ENCODE measurements at places on chromosomes 2 and 18. TPM values are rescaled to one million over a fixed set of nuclear protein-coding genes. Genes with fewer than 3 reads are reported as not detected.

Gene FASTKD2
- 39.9 TPM for total RNA-seq

Gene UGT1A10
- total RNA-seq = not detected

Gene CHRNA1
- total RNA-seq = 0.33 TPM

Gene ALPP
- not detected for total RNA-seq

Gene SETBP1
- 10.3 TPM for total RNA-seq

Gene ERCC3
- 22.4 TPM for total RNA-seq

DNA sequence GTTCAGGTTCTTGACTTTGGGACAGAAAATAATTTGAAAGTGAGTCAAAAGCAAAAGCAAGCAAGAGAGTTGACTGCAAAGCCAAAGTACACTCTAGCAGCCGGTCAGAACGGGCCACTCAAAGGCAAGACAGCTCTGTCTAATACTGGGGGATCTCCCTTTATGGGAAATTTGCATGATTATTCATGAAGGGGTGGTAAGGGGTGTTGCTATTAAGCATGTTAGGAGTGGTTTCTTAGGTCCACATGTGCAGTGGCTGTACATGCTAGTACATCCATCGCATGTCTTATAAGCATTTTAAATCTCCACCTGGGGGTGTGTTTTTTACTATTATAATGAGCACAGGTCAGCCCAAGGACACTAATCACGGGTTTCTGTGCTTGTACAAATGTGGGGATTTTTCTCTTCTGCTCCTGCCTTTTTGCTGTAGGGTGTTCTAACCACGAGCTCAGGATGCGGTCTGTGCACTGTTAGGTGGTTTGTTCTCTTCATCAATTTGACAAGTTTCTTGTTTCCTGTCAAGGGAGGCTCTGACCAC lies 60.2 kb upstream of the SPP2 start:
- DNase-seq = no peak

- DNase-seq = no peak
Observed at GRCh38 chr2:197556456-197556855, 40.6 kb downstream of the MOB4 start.

- DNase-seq = no peak
Observed at GRCh38 chr2:223260681-223261080, 208.7 kb downstream of the KCNE4 start.

DNA sequence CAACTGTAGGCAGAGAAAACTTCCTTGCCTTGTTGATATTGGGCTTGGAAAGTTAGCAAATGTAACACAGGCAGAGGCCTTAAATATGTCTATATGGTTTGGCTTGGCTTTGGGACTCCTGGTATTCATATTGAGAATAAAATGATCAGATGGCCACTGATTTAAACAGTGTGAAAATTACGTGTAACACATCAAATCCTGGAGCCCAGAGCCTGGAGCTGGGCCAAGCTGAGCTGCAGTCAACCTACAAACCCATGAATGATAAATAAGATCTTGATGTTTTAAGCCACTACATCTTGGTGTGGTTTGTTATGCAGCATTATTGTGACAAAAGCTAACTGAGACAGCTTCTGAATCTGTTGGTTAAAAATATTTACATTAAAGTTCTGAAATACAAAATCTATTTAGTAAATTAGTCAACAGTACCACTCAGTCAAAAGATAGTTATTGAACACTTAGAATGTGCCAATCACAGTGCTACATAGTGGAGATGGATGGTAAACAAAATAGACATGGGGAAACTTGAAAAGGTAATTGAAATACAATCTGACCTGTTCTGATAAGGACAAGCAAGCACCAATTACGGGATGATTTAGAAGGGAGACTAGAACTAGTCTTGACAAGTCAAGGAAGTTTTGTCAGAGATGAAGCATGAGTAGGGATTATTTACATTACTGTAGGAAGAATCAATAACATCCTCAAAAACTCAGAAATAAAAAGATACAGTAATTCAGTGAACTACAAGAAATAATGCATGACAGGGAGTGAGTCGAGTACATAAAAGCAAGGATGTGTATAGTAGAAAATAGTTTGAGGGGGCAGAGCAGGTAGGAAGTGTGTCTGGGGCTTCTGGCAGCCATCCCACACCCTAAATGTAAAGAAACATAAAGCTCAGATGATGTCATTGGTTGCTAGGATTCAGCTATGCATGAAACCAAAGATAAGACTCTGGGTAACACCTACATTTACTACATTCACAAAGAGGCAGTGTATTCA lies 157.7 kb downstream of the HNMT start:
- no peak for DNase-seq

- no peak for DNase-seq
Observed at GRCh38 chr2:232013701-232014353, 52.3 kb downstream of the DIS3L2 start.

- no peak for DNase-seq
Observed at GRCh38 chr2:41495050-41495449, 552.8 kb upstream of the PKDCC start.

DNA sequence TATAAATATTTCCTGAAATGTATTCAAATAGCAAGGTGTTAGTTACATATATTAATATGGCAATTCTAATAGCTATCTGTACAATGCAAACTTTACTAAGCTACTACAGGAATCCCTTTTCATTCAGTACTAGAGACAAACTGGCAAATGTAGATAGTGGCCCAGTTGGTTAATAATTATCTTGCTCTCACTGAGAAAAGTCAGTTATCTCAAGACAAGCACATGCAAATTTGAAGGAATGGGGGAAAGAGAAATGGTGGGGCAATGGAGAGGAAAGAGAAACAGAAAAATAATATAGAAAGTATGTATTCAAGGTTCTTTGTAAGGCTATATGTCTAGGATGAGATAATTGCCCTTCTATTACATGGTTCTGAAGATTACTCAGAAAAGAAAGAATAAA lies 280.0 kb downstream of the FIGN start:
- no peak for DNase-seq

DNA sequence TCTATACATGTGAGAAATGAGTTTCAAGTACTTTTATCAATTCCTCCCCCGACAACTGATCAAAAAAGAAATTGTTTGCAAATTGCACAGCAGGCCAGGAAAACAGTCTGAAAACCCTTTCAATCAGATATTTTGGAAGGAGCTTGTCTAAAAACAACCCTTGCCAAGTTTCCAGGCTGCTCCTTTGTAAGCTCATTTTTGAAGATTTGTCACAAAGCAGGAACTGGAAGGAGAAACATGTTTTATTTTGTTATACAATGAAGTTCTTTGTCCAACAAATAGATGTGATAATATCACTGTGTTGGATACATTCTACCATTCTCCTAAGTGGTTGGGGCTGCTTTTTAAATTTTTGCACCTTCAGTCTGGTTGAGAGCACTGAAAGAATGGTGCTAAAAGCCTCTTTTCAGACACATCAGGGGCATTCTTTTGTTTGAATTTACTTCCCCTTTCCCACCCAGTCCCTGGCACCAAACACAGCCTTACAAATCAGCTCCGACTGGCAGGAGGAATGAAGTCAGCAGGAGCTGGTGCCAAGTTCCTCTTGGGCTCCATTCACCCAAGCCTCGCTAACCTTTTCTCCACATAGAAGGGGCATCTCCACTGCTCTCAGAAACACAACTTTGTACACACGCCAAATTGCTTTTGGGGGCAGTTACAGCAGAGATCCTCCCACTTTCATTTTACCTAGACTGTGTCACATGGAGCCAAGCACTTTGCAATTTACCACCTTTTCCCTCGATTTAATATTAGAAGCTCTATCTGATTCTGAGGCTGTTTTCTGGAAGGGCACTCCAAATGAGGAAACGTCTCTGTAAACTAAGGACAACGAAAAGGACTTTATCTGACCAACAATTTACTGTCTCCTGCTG lies 88.0 kb downstream of the C1D start:
- DNase-seq = peak; percentile 25

GRCh38 chr2:120239488-120240287 lies 13.0 kb upstream of the RALB start:
- DNase-seq = peak; percentile 47

DNA sequence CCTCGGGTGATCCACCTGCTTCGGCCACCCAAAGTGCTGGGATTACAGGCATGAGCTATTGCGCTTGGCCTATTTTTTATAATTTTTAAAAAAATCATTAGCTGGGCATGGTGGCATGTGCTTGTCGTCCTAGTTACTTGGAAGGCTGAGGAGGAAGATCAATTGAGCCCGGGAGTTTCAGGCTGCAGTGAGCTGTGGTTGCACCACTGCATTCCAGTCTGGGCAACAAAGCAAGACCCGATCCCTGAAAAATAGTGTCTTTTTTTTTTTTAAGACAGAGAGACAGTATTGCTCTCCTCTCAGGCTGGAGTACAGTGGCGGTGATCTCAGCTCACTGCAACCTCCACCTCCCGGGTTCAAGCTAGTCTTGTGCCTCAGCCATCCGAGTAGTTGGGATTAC lies 4.8 kb downstream of the SSB start:
- no peak for DNase-seq

DNA sequence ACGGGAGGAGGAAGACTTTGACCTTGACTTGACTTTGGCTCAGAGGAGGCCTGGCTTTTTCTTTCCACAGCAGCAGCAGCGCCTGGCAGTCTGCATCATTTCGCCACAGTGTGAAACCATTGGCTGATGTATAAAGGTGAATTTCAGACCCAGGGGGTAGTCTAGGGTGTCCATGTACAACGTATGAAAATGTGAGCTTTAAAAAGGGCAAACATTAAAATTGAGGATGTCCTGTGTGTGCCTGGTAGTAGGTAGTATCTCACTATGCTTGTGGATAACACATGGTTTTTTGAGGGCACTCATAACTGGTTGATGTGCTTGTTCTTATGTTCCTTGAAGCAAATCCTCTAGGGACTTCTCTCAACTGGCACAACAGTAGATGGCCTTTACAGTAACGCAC lies 86.1 kb downstream of the LPIN1 start:
- no peak for DNase-seq

DNA sequence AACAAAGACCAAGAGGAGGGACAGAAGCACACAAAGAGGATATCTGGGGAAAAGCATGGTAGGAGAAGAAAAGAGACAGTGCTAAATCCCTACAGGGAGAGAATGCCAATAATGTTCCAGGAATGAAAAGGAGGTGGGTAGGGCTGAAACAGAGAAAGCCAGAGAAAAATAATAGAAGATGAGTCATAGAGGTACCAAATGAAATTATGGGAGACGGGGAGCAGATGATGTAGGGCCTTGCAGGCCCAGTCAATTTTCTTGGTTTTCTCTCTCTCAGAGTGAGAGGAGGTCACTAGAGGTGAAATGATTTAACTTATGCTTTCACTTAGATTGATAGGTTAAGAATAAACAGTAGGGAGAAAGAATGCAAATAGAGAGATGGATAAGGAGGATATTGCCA lies 61.5 kb downstream of the RPRM start:
- no peak for DNase-seq

DNA sequence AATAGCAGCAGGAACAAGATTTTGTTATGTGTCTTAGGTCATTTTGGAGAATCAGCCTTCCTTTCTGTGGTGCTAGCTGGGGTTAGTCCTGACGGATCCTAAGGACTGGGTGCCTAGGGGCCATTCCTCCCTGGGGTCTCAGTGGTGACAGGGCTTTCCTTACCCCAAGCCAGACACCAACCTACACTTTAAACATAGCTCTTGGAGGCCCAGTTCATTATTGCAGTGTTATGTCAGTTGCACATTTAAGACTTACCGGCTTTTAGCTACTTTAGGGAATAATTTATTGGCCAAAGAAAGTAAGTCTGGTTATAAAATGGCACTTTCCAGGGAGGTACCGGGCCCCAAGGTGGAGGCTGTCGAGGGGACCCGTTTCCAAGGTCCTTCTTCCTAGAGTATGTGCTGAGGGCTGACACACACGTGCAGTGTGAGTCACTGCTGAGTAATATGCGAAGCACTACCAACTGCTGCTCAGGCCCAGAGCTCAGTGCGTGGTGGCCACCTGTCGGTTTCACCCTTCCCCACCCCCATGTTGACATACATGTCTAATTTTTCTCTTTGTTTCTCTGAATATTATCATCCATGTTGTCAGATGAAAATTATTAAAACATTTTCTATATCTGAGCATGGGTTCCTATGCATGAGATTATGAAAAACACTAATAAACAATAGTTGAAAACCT lies 37.0 kb upstream of the GRHL1 start:
- DNase-seq = no peak

DNA sequence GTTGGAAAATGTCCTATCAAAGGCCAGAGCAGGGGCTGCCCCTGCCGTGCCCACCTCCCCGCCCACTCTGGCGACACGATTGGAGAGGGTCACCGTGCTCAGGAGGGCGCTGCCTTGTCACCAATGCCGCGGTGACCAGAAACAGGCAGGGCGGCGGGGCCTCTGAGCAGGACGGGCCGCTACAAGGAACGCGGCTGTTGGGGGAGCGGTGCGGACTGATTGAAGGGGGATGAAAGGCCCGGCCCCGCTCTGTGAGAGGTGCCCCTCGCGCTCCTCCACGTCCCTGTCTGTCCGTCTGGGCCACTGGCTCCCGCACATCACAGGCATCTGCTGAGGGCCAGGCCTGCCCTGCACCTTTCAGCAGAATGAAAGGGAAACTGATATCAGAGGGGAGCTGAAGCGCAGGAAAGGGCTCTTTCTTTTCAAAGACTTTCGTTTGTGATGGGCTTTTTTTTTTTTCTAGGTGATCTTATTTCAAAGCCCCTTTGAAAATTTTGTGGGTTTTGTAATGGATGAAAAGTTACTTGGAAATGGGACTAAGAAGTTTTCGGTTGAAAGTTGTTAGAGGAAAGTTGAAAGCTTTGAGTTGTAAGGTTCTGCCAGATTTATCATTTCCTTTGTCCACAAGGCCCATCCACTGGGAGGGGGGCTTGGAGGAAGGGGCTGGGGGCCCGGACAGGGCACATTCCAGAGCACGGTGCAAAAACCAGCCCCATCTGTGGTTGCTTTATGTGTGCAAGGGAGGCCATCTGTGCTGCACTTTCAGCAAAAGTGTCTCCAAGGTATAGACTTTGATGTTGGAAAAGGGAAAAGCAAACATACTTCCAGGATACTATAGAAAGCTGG lies 244.2 kb downstream of the KLHL29 start:
- DNase-seq = no peak

DNA sequence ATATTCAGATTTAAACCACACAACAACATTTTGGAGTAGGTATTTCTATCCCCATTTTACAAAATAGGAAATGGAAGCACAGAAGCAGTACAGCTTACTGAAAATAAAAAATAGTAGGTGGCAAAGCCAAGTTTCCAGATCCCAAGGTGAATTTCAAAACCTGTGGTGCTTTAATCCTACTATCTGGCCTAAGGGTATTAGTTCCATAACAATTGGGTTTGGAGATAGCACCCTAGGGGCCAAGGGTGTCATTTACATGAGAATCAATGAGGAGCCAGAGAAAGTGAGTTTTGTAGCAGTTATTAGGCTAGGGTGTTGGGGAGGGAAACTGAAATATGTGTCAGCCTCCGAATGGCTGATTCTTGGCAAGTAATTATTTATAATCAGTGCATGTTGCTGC lies 24.9 kb downstream of the OSBPL6 start:
- no peak for DNase-seq

DNA sequence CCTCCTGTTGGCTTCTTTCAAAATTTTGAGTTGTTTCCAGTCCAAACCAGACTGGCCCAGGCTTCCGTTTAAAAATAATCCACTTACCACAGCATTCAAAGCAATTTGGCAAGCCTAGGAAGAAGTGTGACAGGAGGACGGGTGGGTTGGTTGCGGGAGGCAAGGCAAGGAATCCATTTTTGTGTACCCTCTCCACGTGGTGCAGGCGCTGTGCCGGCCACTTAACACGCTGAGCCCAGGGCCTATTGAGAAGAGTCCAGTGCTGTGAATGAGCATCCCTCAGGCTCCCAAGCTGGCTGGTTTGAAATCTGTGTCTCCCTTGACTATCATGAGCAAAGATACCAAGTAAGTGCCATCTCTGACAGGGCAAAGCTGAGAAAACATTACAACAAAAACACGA lies 160.9 kb downstream of the NCKAP5 start:
- no peak for DNase-seq

GRCh38 chr2:205739620-205740019 lies 57.3 kb downstream of the NRP2 start:
- DNase-seq = no peak
